Activated CD4-positive, alpha-beta memory T cell treated with anti-CD3 and anti-CD28 coated beads for 36 hours (primary cell): ENCODE measurements at places on chromosomes 7 and 10. TPM values are rescaled to one million over a fixed set of nuclear protein-coding genes. Genes with fewer than 3 reads are reported as not detected.
A peak's percentile ranks its signal among the peaks of the same experiment; 100 is the strongest.

Gene KLLN
- total RNA-seq = 0.19 TPM

Gene RBM20
- not detected for total RNA-seq

GRCh38 chr7:135661311-135662122, 797 bp upstream of the STMP1 start:
- no peak for DNase-seq

- DNase-seq = no peak
These were observed 263.2 kb downstream of the DGKB start for GRCh38 chr7:14639329-14639728.

DNA sequence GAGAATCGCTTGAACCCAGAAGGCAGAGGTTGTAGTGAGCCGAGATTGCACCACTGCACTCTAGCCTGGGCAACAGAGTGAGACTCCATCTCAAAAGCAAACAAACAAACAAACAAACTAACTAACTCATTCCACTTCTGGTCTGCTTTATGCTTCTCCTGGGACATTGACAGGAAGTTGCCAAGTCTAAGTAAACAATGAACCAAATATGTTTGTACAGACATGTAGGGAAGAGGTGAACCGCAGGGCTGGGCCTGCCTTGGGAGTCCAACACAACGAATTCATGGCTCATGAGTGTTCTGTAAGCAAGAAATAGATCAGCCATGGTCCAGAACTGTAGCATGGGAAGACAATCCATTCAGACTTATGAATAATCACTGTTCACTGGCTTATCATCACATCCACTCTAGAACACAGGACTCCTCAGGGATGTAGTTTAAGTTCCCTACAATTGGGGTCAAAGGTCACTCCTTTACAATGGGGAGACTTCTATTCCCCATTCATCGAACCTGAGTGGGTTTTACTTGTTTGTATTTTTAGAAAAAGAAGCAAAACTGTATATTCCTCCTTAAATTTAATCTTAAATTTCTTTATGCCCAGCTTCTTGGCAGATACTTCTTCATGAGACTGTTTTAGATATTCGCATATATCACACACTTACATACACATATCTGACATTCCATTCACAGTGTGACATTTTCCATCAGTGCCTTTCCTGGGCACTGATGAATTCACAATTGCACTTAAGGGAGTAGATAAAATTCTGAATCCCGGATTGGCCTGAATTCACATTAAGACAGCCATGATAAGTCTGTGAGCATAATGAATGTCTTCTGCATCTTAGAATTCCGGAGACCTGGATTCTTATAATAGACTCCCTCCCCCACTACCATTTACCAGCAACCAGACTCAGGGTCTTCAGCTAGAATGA, 159.1 kb upstream of the EEPD1 start:
- no peak for DNase-seq

GRCh38 chr10:22320591-22321155, at the start of gene BMI1:
Gene BMI1 (plus strand): TSS chr10:22321099. CDS start chr10:22326450, 5,351 bp downstream.
- peak; percentile 82 for DNase-seq
